ENCODE measurements at places on chromosomes 1 and 21.

DNA sequence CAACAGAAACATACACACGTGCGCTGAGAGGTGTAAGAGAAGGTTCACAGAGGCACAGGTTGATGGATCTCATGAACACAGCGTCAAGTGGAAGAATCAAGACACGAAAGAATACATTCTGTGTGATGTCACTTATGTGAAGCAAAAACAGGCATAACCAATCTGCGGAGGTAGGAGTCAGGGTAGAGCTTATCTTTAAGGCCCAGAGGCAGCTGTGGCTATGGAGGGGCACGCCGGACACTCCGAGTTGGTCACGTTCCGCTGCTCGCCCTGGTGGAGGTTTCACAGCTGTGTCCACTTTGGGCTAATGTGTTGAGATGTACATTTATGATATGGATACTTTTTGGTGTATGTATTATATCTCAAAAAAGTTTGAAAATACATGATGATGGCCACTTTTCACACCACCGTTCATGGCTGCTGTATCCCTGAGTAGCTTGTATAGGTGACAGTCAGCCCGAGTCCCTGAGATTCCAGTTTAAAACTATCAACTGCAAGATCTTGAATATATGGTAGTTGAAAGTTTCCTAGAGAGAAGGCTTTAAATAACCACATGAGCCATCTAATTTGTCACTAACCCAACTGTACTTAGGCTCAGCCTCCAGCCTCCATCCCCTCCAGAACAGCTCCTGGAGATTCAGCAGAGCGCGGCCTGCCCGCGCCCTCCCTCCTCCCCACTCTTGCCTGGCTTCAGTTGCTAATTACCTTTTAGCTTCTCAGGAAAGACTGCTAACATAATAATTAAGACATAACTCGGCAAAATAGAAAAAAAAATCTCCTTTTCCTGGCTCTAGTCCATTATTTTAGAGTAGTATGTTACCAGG, 6.7 kb upstream of the ADARB1 start:
- no peak for DNase-seq

DNA sequence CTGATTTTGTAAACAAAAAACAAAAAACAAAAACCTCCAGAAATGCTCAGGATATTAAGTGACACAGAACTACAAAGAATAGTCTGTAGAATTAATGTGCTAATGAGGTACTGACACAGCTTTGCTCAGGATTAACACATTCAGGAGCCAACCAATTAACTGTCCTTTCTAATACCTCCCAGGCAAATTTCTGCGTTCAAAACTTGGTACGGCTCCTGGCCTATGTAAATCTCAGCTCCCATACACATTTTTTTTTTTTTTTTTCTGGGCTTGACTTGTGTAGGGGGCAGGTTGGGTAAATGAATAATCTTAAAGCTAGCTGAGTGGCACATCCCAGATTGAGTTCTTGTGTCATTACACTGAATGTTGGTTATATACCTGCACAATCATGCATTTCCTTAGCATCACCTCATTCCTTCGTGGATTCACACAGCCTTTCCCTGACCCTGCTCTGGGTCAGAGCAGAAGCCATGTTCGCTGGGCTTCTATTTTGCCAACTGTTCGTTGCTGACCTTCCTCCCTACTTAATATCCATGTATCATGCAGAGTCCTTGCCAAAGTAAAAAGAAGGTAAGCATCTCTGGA, 12.6 kb upstream of the IER5 start:
- DNase-seq: no peak

DNA sequence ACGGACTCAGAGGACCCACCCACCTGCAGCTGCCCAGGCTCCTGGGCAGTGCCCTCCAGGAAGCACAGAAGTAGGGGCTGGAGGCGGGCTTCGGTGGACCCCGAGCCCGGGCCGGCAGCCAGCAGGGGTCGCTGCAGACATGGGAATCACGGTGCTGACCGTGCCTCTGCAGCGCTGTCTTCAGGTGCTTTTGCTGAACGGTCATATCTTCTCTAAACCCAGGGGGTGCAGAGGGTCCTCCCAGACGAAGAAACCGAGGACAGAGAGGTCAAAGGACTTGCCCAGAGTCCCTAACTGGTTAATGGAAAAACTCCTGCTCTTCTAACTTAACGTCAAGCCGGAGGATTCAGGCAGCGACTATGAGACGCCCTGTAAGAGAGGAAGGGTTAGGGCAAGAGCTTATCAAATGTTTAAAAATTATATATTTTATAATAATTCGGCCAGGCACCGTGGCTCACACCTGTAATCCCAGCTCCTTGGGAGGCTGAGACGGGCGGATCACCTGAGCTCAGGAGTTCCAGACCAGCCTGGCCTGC, 21.5 kb upstream of the LEFTY2 start:
- no peak for DNase-seq

GRCh38 chr21:32790626-32791025, 19.1 kb upstream of the PAXBP1 start:
- no peak for DNase-seq

DNA sequence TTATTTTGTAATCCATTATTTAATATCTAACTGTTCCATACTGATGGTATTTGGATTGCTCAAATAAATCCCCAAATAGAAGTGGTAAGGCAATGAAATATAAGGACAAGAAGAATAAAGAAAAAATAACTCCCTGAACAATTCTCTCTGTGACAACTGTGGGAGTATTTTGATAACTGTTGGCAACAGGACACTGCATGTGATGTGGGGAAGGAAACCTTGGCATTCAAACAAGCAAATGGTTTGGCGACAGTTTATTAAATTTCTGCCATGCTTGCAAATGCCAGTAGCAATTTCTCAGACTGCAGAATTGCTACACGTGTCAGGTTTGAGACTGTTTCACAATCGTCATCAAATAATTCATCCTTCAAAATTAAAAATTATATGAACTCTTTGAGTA, 8.6 kb upstream of the MRPL39 start:
- no peak for DNase-seq

DNA sequence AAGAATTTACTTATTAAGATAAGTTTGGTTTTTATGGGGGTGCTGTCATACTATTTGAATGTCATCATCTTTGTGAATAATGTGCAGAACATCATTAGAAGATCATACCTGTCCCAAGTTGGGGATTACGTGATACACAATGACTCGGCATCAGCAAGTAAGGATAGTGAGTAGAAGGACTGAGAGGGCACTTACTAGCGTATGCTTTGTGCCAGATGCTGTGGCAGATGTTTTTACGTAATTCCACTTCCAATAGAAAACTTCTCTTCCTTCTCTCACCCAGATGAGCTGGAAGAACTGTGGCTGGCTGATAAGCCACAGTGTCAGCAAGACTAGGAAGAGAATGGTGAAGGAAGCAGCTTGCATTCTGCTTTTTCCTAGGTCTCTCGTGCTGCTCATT, 28.1 kb upstream of the TGFB2 start:
- no peak for DNase-seq

DNA sequence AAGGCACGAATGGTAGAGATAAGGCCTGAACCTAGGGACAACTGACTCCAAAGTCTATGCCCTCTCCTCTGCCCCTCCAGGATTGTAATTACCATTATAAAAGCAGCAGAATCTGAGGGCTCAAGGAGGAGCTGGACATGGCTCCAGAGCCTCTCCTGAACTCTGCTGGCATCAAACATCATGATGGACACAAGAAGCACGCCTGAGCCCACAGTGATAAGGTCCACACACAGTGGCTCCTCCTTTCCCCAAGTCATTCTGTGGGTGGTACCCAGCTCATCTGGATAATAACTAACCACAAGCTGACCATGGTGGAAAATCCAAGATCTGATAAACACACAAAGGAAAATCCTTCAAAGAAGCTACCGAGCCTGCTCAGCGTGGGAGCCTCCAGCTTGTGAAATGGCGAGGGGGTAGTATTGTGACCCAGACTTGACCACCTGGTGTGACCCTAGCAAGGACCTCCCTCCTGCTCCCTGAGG, 85.2 kb downstream of the HIVEP3 start:
- DNase-seq: no peak

GRCh38 chr1:186102547-186103148, 272.4 kb downstream of the TPR start:
- peak; percentile 3 for DNase-seq

GRCh38 chr1:230658691-230659090, 16.4 kb downstream of the COG2 start:
- DNase-seq: no peak

DNA sequence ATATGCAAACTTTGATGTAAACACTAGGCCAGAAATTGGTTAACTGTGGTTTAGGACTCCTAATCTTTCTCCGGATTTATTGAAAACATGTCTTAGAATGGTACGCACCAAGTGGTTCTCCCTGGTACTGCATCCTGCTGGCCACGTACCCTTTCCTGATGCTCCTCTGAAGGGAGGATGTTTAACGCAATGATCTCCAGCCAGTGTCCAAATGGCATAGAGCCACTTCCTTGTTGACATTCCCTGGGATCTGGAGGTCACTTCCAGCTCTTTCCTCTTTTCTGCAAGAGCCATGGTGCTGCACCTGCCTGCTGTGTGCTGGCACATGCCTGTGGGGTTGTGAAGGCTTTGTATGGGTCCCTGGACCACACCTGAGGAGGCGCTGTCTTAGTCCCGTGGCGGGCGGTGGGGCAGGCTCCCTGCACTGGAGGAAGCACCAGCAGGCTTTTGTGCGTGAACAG, 53.9 kb downstream of the GALNT2 start:
- no peak for DNase-seq

GRCh38 chr1:100299521-100300222, 33.7 kb downstream of the RTCA start:
- DNase-seq: no peak

DNA sequence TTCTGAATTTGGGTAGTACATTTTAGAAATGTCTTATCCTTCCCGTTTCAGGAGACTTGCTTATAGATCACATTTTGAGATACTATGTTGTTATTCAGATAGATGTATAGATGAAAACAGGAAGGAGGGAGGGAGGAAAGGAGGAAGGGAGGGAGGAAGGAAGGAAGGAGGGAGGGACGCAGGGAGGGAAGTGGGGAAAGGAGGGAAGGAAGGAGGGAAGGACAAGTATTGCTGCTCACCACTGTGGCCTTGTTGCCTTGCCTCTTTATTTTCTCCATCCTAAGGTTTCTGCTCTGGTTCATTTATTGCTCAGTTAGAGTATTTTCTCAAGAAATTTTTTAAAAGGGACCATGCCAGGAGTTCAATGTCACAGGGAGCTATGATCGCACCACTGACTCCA, 134.3 kb downstream of the LTN1 start:
- no peak for DNase-seq

DNA sequence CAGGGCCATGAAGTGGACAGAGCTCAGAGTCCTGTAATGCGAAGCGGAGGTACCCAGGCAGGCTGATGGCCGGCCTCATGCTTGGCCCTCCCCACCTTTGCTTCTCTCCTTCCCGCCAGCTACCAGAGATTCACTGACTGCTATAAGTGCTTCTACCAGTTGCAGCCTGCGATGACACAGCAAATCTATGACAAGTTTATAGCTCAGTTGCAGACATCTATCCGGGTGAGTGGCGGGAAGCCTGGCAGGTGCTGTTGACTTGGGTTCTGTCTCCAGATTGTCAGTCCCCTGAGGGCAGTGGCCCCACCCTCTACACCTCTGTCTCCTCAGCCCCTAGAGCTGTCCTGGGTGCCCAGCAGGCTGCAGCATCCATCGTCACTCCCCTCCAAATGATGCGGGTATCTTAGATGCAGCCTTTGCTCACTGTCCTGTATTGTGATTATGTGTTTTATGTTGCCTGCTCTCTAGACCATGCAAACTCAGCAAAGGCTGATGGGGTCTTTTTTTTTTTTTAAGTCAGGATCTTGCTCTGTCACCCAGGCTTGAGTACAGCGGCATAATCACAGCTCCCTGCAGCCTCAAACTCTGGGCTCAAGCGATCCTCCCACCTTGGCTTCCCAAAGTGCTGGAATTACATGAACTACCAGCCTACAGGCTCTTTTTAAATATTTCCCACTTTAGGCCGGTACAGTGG, 9.6 kb upstream of the BGLAP start:
- no peak for DNase-seq

GRCh38 chr1:228394571-228395394, 11.9 kb downstream of the TRIM11 start:
- DNase-seq: no peak

GRCh38 chr1:111895017-111895416, 94.5 kb downstream of the KCND3 start:
- DNase-seq: no peak

GRCh38 chr1:33387625-33388024, 43.3 kb downstream of the PHC2 start:
- peak; percentile 39 for DNase-seq

- DNase-seq: no peak
Observed at GRCh38 chr1:50335036-50335435, 88.2 kb downstream of the DMRTA2 start.

DNA sequence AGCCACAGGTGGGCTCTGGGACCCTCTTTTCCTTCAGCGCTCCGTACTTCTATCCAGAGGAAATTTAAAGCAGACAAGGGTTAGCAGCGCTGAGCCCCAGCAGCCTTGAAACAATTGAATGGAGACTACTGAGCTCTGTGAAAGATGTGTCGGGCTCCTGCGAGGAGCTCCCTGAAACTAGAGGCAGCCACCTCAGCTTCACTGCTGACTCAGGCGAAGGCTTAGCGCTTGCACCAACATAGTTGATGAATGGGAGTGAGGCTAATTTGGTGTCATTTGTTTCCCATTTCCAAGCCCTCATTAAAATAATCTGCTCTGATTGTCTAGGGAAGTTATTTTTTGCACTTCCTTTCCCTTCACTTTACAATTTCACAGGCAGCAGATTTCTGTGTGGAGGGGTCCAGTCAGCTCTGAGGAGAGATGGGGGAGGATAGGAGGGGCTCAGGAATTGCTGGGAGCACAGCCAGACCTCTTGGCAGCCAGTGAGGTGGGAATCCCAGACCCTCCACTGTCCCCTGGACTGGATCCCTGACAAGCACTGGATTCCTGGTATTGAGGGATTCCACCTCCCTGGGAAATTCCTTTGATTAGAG, 398.9 kb upstream of the PLXNA2 start:
- DNase-seq: no peak

DNA sequence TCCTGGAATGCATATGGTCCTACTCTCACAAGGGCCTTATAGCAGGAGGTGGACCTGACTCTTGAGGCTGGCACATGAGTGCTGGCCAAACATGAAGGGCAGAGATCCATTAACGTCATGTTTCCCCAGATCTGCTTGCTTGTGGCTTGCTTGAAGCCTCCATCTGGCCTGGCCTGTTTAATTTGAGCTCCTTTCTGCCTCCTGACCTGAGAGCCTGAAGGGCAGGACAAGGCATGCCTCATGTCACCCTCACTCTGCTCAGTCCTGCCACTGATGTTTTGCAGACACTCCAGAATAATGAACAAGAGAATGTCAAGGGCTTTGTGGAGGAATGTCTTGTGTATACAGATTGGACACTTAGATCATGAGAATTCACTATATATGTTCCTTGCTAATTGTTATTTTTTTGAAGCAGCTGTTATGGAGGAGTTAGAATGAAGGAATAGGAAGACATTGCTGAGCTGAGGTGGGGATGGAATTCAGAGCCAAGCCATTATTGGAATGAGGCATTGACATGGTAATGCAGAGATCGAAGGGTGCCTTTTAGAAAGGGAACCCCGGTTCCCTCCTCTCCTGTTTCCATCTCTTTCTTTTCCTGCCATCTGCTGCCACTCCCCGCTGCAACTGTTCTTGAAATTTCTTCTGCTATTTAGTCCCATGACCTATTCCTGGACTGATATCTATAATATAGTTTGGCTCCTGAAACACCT, 457.0 kb upstream of the PROX1 start:
- no peak for DNase-seq

- no peak for DNase-seq
Observed at GRCh38 chr21:42161956-42162681, 56.8 kb upstream of the ABCG1 start.

GRCh38 chr1:163870666-163871065, 548.9 kb downstream of the NUF2 start:
- DNase-seq: no peak

GRCh38 chr21:41511858-41512257, 3.9 kb upstream of the TMPRSS2 start:
- no peak for DNase-seq

Data from hematopoietic multipotent progenitor cell (in vitro differentiated cells).